ENCODE measurements at places on chromosomes 5 and 9.

- DNase-seq, result no peak
These were observed 71.3 kb downstream of the LHFPL2 start for GRCh38 chr5:78577071-78577807.

GRCh38 chr9:95045751-95046150, 271.8 kb downstream of the FANCC start:
- DNase-seq, result no peak

- no peak for DNase-seq
These were observed 11.8 kb upstream of the TCOF1 start for GRCh38 chr5:150345716-150346115.

DNA sequence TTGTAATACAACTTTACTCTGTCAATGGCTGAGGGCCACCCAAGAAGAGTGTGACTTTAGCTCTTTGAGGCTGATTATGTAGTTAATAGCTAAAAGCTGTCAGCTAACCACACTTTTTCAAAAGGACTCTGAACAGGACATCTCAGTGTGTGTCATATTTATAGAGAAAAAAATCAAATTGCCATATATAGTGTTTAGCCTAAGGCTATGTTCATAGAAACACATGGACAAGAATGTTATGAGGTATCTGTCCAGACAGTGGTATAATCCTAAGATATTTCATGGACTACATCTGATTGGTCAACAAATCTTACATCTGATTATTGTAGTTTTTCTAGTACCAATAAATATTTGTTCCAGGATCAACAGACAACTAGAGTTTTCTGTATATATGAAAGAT, 42.1 kb upstream of the CDH18 start:
- no peak for DNase-seq

Data from naive thymus-derived CD4-positive, alpha-beta T cell (primary cell).